ENCODE measurements at places on chromosomes 11 and 22.

GRCh38 chr11:129117595-129118350 lies 74.4 kb downstream of the ARHGAP32 start:
- DNase-seq = no peak

- DNase-seq = no peak
These were observed 125.5 kb upstream of the PARVA start for GRCh38 chr11:12251666-12252560.

GRCh38 chr22:45329530-45329936 lies 19.8 kb downstream of the FAM118A start:
- DNase-seq = no peak

GRCh38 chr11:31487848-31488247 lies 21.6 kb downstream of the IMMP1L start:
- no peak for DNase-seq

GRCh38 chr11:581342-581741 lies 5.1 kb downstream of the PHRF1 start:
- no peak for DNase-seq

- no peak for DNase-seq
These were observed 22.3 kb downstream of the TMEM123 start for GRCh38 chr11:102430158-102430836.

- DNase-seq = no peak
These were observed 49.7 kb downstream of the CCDC34 start for GRCh38 chr11:27313157-27313821.

- DNase-seq = no peak
These were observed 178.8 kb downstream of the IGLL1 start for GRCh38 chr22:23401111-23401909.

DNA sequence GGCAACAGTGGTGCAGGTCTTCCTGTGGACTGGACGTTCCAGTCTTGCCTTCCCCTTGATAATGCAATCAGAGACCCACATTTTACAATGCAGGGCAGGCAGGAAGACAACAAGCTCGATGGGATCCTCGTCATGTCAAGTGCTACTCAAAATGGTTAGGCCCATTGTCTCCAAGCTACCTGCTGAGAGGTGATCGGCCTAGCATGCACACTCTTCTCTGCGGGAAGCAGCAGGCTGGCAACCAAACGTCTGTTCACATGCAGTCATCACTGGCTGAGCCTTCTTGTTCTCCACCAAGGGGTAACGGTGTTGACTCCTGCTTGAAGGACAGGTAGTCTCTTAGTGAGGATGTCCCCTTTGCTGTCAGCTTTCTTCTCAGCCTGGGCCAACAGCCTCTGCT lies 25.5 kb upstream of the CD82 start:
- DNase-seq = no peak

DNA sequence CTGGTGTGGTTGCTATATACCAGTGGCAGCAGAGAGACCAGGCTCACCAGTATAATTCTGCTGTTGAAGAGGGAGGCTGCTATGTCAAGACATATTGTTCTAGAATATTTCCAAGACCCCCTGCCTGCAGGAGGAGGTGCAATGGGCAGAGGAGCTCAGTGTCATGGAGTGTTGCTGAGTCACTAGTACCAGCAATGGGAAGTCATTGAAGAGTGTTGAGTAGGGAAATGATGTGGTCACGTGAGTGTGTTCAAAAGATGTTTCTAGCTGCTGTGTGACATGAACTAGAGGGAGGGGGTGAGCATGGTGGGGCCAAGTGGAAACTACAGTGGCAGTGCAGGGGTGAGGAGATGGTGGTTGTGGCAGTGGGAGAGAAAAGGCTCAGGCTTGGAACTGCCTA lies 76.3 kb upstream of the BIRC3 start:
- no peak for DNase-seq

GRCh38 chr22:49052023-49052538 lies 775.6 kb downstream of the BRD1 start:
- DNase-seq = no peak

DNA sequence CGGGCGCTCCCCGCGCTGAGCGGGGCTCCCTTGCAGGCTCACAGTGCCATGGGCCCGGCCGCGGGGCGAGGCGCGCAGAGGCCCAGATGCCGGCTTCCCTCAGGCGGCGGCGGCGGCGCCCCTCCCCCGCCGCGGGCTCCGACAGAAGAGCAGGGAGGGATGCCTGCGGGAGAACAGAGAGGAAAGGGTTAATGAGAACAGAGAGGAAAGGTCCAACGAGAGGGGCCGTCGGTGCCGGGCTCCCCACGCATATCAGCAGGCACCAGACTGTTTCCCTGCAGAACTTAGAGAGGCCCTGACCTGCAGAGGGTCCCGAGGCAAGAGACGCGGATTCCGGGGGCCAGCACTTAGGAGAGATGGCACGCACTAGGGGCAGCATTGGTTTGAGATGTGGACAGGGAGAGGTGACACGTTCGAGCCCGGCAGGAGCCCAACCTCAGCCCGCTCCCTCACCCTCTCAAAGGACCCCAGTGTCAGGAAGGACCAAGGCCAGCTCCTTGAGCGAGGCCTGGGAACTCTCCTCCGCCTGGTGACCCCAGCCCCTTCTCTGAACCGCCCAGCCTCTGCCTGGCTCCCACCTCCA lies 9.1 kb downstream of the NRXN2 start:
- no peak for DNase-seq

DNA sequence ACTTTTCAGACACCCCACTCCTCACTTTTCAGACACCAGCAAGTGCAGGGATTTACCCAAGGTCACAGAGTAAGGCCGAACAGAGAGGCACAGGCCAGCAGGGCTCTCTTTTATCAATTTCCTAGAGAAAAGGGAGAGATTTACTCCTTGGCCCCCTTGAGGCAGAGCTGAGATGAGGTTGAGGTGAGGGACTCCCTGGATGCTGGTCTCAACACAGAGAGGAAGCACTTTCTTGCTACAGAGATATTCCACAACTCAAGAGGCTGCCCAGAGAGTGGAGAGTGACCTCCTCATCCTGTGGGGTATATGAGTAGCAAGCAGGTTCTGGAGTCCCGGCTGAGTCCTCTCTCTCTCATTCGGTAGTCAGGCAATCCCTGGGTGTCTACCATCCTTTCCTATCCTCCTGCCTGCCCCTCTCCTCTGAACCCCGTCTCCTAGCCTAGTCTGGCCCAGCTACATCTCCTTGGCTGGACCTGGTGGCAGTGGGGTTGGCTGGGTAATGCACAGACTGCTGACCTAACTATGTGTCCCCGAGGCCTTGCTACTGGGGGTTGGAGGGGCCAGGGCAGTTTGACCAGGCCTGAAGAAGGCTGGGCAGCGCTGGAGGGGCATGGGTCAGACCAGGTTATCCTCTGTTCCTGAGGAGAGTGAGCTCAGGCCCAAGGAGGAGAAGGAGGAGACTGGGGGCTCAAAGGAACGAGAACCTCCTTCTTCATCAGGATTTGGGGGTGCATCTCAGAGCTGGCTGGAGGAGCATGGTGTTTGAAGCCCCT lies 1.8 kb upstream of the ARHGEF17 start:
- DNase-seq = no peak

DNA sequence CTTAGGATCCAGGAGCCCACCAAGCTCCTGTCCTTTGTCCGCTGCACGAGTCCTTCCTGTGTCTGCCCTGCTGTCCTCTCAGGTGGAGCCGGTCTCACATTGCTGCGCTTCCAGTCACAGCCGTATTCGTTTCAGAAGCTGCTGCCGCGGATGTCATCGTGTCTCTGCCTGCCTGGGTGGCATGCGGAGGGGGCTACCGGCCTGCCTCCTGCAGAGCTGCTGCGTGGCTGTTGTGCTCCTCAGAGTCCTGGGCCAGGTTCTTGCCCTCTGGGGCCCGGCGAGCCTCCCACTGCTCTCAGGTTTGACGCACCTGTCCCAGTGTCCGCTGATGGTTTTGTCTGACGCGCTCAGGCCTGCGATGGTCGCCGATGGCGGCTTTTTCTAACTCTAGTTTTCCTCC lies 254.2 kb downstream of the TBC1D22A start:
- no peak for DNase-seq

DNA sequence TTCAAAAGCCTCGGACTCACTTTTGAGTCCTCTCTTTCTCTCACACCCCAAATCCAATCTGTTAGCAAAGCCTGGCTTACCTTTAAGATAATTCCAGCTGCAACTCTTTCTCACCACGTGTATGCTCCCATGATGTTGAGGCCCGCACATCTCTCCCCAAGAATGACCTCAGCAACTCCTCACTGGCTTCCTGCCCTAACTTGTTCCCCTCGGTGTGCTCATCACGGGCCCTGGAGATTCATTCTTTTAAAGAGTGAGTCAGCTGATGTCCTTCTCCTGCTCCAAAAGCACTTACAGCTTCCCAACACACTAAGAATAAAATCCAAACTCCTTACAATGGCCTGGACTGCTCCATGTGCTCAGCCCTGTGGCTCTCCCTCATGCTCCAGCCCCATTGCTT lies 1041.3 kb downstream of the OPCML start:
- DNase-seq = no peak

- DNase-seq = no peak
These were observed 111.9 kb downstream of the MRTFA start for GRCh38 chr22:40524392-40525249.

DNA sequence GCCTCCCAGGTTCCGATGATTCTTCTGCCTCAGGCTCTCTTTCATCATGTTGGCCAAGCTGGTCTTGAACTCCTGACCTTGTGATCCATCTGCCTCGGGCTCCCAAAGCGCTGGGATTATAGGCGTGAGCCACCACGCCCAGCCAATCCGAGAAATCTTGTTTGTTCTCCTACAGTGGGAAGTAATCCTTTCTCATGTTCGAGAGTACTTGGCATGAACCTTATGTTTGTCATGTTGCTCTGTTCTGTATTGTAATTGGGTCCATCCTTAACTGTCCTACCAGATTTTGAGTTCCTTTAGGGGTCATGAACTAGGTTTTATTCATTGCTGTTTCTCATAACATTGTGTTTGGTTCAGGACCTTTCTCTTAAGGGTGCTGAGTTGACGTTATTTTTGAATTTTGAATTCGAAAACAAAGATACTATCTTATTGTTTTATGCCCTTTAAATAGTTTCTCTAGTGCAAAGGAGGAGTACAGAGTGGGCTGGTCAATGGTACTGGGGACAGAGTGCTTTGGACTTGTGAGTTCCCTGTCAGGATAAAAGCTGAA lies 113.4 kb upstream of the RRM1 start:
- DNase-seq = no peak

DNA sequence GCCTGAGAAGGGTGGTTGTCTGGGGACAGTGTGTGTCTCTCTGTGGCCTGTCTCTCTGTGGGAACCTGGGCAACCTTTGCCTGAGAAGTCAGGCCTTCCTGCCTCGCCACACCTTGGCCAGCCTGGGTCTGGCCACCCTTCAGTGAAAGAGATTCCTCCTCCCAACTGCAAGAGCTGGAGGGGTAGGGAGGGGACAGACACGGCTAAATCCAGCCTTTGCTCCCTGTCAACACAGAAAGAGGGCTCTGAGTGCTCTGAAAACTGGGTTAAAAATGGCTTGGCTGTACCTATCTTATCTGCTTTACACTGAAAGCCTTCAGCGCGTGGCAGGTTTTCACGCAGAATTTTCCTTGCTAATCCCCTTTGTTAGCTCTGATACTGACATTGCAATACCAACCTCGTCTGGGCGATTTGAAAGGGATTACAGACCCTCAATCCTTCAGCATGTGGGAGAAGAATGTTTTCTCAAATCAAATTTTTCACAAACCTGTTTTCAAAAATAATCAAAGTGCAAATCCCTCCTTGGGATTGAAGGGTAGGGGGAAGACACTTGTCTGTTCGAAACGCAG lies 163.7 kb downstream of the DSCAML1 start:
- no peak for DNase-seq

DNA sequence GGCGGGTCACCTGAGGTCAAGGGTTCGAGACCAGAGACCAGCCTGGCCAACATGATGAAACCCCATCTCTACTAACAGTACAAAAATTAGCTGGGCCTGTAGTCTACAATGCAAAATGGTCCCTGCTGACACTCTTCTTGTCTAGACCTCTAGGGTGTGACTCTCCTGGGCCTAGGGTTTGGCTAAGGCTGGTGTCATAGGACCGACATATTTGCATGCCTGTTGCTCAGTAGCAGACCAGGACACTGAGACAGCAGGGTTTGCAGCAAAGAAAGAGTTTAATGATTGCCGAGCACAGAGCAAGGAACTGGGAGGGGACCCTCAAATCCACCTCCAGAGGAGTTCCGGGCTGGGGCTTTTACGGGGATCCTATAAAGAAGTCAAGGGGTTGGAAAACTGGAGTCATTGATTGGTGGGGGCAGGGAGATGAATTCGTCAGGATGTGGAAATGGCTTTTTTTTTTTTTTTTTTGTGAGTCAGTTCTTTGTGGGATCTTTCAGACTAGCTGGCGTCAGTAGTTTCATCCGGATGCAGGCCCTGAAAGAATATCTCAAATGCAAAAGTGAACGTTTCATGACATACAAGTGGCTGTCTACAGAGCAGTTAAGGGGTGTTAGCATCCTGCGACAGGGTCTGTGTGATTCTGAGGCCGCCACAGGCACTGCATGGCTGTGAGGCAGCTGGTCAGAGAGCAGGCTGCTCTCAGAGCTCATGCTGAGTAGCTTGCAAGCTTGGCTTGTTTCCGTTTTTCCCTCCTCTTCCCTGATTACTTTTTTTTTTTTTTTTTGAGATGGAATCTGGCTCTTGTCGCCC lies 27.2 kb upstream of the A4GALT start:
- DNase-seq = no peak

GRCh38 chr22:24758164-24758799 lies 16.2 kb downstream of the PIWIL3 start:
- no peak for DNase-seq

DNA sequence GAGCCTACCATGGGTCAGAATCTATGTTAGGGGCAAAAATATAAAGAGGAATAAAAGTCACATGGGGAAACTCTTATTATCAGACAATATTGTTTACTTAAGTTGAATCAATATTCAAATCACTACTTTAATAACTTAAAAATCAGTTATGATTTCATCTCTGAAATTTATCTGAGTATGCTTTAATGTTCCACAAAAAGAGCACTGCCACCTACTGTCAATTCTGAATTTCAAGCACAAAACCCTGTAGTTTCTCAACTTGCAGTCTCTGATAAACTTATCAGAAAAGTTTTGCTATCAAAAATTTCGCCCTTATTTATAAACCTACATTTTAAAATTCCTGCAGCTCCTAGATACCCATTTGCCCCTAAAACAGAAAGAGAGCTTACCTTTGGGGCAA lies 47.3 kb downstream of the RDX start:
- DNase-seq = no peak

GRCh38 chr11:118418766-118419165 lies 17.4 kb downstream of the ATP5MG start:
- no peak for DNase-seq

- no peak for DNase-seq
These were observed 10.9 kb downstream of the FAM76B start for GRCh38 chr11:95778699-95779098.

DNA sequence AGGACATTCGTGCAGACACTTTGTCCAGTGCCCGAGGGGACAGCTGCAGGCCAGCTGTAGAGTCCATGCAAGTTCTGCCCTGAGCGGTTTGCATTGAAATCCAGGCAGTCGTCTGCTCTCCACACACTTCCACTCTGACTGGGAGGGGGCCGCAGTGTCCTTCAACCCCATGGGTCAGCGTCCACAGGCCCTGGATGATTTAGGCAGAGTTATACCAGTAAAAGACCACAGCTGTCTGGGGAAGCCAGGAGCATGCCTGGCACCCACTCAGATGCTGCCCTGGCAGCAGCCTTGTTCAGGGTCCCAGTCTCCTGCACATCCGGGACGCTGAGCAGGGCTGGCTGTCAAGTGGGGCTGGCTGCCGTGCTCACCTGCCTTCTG lies 26.5 kb downstream of the KRTAP5-5 start:
- DNase-seq = no peak
